Sciatic nerve (tissue), 2 donors: ENCODE measurements at places on chromosomes 2 and 18.

- DNase-seq = no peak
These were observed 988 bp upstream of the KANSL1L start for GRCh38 chr2:210172219-210172575.

- DNase-seq = no peak
These were observed 71.0 kb downstream of the KCTD18 start for GRCh38 chr2:200438846-200439245.

- no peak for DNase-seq
These were observed 30.5 kb downstream of the HPCAL1 start for GRCh38 chr2:10333247-10333613.

GRCh38 chr18:77376043-77376732 lies 126.5 kb downstream of the GALR1 start:
- DNase-seq = no peak

DNA sequence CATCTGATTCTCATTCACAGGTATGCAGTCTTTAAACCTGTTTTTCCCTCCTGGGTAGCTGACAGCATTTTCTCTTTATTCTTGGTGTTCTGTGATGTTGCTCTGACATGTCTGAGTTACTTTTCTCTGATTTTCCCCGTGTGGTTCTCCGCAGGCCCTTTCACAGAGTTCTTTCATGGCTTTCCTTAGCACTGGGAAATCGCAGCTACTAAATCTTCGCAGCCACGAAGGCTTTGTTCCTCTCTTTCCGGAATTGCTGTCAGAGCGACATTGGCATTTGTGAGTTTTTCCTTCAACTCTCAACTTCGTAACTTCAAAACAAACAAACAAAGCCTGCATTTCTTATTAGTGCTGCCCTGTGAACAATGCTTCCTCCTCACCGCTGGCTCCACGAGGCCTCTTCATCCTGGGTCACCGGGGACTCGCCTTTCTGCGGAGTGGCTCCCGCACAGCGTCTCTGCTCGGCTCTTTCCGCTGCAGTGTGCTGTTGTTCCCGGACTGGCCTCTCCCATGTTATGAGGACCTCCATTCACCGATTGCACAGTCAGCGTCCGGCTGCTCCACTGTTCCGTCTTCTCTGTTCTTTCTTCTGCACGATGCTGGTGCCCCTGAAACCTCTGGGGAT lies 16.1 kb downstream of the COLEC11 start:
- peak; percentile 49 for DNase-seq

GRCh38 chr2:181459621-181460021 lies 2.4 kb downstream of the ITGA4 start:
- DNase-seq = no peak

- no peak for DNase-seq
These were observed 34.3 kb downstream of the MSH2 start for GRCh38 chr2:47437287-47437686.

GRCh38 chr2:199230091-199230490 lies 227.6 kb downstream of the SATB2 start:
- DNase-seq = no peak
